ENCODE measurements at places on chromosomes 1 and 21.

GRCh38 chr1:163730411-163730821, 408.7 kb downstream of the NUF2 start:
- DNase-seq, result no peak

GRCh38 chr1:176880955-176881595, 283.4 kb downstream of the ASTN1 start:
- DNase-seq, result peak; percentile 81

DNA sequence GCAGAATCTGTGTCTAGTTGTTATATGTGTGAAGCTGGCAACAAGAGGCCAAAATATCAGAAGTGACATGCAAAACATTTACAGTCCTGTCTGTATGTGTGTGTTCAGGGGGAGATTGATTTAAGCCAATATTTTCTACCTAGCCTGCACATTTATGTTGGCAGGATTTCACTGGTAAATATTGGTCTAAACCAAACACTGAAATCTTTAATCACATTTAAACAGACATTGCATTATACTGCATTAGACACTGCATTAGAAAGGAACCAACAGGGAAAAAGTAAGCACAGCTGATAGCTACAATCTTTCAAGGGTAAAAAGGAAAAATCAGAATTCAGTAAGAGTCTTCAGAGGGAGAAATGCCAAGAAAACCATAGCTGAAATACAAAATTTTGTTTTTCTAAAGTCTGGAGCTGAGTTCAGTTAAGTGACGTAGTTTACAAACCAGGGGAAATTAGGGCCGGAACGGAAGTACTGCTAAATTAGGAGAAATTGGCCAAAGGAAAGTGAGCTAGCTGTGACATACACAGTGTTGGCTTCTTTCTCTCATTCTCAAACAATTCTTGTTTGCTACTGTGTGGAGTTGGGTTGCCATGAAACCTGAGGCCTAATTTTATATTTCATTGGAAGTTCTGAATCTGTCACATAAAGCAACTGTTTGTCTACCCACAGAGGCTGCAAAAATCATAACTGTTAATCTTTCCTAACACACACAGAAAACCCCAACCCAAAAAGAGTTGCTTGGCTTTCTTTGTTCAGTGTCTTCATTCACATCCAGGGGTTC, 217.3 kb upstream of the SGIP1 start:
- DNase-seq, result no peak

- DNase-seq, result peak; percentile 95
These were observed at the start of gene EFHD2 for GRCh38 chr1:15409388-15410222. Gene EFHD2, plus strand, starts transcription at chr1:15409888. Its CDS starts 84 bp downstream, at chr1:15409972.

DNA sequence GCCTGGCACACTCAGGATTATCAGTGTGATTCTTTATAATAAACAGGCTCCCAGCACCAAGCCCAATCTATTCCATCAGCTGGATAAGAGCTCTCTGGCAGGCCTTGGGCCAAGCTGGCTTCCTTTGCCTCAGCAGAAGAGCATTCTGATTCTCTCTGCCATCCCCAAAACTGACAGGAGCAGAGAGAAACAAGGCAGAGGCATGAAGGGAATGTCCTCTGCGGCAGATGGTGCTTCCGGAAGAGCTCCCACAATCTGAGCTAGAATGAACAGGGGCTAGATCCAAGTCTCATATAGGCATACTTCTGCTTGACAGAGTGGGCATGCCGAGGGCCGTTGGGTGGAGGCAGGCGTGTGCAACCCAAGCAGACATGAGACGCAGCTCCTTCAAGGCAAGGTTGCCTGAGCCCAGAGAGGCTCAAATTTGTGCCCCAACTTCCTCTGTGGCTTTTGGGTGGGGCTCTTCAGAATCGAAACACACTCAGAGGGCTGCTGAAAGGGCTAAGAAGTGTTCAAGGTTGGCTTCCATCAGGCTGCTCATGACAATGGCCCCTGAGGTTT, 4.0 kb downstream of the CAPN2 start:
- no peak for DNase-seq

- no peak for DNase-seq
These were observed 49.7 kb downstream of the FHAD1 start for GRCh38 chr1:15296585-15297321.

- DNase-seq, result no peak
These were observed 68.5 kb downstream of the FOXJ3 start for GRCh38 chr1:42266253-42267135.

GRCh38 chr1:23122023-23122748, 46.5 kb downstream of the LUZP1 start:
- DNase-seq, result peak; percentile 32

DNA sequence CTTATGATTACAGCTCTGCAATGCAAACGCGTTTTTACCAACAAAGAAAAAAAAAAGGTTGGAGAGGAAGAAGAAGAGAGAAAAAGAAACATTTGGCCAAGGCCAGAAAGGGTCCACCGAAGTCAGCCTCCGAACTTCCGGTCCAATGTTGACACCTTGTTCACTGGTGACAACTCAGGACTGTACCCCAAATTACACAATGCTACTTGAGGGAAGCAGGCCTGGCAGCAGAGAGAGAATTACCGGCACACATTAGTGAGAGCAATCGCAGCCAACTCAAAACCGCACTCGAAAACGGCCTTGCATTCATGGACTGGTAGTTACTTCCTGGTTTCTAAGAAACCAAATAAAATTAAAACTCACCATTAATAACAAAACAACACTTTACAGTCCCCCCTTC, 652.5 kb downstream of the KIF26B start:
- no peak for DNase-seq

DNA sequence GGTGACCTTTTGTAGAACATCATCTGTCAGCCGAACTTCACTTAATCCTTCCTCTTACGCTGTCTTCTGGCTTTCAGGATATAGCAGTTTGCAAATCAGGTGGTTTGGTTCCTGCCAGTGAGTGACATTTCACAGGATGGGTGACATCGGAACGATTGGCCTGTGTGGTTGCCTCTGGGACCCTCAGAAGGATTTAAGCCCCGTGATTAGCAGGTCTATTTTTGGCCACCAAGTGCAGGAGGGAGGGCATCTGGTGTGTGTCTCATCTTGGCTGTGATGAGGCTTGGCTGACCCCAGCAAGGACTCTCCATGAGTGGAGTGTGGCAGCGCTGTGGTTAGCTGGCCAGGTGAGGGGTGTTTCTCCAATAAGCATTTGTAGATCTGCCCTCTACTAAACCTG, 407.6 kb upstream of the VAMP3 start:
- DNase-seq, result no peak

DNA sequence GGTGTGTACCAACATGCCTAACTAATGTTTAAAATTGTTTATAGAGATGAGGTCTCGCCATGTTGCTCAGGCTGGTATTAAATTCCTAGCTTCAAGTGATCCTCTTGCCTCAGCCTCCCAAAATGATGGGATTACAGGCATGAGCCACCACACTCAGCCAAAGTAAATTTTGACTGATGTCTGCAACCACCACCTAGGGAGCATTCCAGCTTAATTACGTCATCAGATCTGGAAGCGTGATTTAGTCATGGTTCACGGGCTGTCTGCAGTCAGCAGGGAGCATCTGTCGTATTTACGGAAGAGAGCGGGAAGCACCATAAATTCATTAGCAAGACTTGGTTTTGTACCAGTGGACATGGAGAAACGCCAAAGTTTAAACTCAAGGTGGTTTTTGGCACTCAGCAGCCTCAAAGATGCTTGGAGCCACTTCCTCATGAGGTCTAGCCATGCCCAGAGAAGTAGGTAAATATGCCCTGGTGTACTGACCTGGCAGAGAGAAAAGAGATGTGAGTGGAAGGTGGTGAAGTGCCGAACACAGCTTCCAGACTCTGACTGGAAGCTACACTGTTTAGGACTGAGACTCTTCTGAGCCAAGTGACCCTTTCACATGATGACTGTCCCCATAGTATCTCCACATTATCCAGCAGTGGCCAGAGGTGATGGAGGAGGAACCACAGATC, 60.8 kb upstream of the SLC35F3 start:
- DNase-seq, result no peak

GRCh38 chr1:91397605-91398004, 7.0 kb downstream of the HFM1 start:
- no peak for DNase-seq

DNA sequence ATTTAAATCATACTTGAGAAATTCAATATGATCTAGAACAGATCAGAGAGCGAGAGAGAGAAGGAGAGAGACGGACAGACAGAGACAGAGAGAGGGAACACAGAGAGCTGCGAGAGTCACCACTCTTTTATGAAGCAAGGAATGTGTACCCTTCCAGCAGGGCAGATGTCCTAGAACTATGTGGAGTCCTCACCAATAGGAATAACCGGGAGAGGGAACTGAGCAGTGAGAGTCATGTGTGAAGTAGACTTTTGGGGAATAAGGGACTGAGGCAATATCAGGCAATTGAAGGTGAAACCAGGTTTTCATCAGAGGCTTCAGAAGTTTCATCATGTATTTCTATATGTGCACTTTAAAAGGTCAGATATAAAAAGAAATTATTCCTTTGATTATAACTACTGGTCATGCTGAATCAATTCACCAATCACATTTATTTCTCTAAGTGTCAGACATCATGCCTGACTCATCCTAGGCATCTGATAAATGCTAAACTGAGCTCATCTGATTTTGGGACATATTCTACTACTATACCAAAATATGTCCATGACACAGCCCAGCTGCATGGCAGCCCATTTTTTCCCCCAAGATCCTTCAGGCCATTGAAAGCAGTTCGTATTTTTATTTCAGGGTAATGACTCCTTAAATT, 22.4 kb downstream of the VTCN1 start:
- no peak for DNase-seq

DNA sequence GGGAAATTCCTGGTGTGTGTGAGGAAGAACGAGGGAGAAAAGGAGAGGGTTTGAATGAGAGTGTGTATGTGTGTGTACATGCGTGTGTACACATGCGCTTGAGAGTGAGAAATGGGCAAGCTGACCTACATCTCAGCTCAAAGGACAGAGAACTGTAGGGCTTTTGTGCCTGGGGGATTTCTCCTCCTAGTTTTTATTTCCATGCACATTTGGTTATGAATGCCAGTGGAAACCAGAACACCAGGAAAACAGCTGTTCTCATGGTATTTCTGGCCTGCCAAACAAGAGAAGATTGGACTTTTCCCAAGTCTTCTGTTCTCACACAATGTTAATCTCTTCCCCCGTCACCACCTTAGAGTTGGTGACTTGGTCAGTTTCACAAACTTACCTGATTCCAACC, 45.2 kb downstream of the SLC44A3 start:
- no peak for DNase-seq

GRCh38 chr1:180415985-180416633, 86.3 kb downstream of the ACBD6 start:
- peak; percentile 65 for DNase-seq

GRCh38 chr1:103283841-103284669, 175.7 kb upstream of the COL11A1 start:
- no peak for DNase-seq

DNA sequence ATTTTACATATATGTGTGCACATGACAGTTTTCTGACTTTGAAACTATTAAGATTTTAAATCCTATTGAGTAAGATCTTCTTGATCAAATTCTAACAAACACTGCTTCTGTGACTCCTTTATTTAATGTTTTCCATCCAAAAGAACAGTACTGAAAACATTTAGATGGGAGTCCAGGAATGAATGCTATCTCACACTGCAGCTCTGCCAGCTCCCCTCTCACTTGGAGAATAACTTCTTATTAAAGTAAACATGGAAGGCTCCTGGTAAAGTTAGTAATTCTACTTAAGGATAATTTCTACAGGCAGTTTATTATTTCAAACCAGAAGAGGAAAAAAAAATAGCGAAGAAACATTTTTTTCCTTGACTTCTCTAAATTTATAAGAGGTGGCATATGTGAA, 349.1 kb downstream of the DPYD start:
- DNase-seq, result no peak

DNA sequence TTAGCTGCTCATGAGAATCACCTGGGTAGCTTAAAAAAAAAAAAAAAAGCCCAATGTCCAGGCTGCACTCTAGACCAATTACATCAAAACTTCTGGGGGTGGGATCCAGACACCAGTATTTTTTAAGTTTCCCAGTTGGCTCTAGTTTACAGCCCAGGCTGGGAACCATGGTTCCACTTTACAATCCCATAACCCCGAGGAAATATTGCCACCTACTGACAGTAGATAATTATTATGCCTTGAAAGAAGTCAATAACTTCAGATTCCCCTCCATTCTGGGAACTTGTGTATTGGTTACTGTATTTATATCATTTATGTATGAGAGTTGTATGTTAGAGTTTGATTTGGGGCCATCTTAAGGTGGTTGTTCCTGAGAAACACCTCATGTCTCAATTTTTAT, 100.2 kb downstream of the SPATA46 start:
- DNase-seq, result peak; percentile 85
